Cortex of kidney (tissue), 1 donor: ENCODE measurements at places on chromosomes 5 and 9.

DNA sequence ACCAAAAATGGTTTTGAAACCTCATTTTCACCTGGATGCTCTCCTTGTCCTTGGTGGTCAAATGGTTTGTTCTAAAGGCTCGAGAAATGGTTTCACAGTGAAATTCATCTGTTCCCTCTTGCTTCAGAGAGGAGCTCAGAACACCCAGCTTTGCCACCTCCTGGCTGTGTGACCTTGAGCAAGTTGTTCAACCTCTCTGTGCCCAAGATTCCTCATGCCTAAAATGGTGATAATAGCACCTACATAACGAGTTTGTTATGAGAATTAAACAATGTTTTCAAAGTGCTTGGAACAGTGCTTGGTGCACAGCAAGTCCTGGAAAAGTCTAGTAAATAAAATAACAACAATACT lies 6.5 kb upstream of the GADD45G start:
- no peak for DNase-seq

DNA sequence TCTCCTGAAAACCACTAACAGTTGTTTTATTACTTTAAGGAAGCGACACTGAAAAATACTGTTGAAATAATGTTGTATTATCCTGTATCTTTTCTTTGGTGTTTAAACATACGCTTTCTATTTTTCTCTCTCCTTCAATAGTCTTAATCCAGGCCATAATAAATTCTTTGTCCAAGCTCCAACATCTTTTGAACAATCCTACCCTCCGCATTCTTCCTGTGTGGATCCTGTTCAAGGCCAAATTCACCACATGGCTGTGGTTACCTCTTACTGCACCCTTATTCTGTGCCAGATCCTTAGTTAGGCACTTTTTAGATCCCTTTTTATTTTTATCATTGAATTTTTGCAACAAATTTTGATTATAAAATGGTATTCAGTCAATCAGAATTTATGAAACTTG lies 1691.5 kb downstream of the MAT2B start:
- DNase-seq: no peak

DNA sequence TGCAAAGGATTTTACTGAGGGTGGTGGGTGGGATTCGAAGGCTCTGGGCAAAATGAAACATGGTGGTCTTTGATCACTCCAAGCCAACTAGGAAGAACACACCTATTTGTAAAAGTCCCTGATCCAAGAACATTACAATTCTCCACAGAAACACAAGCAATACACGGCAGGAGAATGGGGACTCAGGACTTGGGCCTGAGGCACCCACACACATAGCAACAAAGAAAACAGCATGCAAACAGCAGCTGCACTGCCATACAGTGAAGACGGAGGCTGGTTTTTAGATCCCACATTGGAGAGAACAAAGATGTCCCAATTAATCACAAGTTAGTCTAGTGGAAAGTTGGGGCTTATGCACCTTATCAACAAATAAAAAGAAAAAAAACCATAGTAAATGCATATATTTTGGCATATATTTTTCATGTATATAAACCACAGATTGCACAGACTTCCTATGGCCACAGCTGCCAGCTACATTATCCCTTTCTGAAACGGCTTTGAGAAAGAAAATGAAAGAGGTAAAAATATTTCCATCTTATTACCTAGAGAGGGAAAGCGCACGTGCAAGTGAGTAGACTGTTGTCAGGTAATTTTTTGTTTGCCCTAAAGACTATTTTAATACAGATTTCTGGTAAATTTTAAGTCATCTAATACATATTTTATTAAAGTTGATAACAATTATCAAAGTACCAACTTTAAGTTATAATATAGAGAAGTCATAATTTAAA lies 410.9 kb downstream of the BNC2 start:
- DNase-seq: no peak

GRCh38 chr9:83937861-83938455 lies 16.7 kb upstream of the KIF27 start:
- no peak for DNase-seq

DNA sequence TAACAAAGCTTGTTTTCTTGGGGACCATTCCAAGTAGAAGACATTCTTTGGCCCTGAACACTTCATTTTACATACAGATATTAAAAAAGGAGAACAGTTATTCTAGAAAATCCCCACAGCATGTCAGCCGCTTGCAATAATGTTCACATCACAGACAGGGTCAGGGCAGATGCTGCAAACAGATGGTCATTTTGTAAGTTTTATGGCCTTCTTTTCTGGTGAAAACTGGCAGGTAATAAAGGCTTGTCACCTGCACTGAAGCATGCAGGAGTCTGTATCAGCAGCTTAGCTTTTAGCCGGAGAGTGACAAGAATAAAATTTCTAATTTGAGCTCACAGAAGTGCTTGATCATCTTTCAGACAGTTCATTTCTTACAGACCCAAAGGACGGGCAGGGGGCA lies 220.9 kb upstream of the DAP start:
- DNase-seq: no peak

- DNase-seq: no peak
These were observed 80.2 kb downstream of the PJA2 start for GRCh38 chr5:109329333-109330237.

DNA sequence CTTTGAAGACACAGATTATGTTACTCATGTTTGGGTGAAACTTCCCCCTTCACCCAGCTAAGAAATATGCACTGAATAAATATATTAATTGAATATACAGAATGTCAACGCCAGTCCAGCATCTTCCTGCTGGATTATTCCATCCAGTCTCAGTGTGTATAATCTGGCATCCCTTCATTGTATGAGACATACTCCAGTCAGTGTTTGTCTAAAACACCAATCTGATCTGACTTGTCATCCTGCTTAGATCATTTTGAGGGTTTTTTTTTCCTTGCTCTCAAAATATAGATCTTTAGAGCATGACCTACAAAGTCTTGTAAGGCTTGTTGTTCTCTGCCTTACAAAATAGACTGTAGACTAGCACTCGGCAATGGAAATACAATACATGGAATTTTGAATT lies 195.1 kb downstream of the SMARCA2 start:
- no peak for DNase-seq

DNA sequence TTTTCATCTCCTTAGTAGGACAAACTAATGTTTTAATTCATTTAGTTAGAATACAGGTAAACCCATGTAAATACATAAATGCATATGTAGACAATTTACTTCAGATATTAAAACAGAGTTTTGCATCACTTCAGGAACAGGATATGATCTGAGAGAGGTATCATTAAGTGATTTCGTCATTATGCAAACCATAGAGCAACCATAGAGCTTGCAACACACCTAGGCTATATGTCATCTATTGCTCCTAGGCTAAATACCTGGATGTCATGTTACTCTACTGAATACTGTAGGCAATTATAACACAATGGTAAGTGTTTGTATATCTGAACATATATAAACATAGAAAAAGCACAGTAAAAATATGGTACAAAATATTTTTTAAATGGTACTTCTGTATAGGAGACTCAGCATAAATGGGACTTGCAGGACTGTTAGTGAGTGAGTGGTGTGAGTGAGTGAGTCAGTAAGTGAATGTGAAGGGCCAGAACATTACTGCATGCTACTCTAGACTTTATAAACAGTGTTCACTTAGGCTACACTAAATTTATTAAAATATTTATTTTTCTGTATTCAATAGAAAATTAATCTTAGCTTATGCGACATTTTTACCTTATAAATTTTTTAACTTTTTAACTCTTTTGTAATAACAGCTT lies 1377.5 kb upstream of the CDH9 start:
- DNase-seq: no peak

DNA sequence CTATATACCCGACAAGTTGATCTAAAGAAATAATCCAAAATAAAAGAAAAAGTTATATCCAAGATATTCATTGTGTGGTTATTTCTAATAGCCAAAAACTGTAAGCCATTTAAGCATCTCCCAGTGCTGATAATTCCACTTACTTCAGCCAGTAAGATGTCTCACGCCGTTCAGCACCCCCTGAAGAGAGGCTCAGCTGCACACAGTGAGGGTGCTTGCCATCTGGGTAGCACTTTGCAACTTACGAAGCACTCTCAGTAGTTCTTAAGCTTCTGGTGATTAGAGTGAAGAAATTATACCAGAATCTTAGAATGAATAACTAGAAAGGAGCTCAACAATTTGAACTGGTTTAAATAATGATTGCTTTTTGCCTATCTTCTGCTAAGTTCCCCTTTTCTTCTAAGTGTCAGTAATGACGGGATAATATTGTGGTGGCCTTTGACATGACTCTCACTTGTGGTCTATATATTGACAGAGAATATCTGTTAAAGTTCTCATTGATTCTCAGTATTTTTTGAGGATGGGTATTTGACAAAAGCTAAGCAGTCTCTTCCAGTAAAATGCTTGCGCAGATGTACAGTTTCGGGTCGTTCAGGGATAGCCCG lies 26.2 kb upstream of the LTC4S start:
- DNase-seq: no peak

GRCh38 chr5:16234598-16234997 lies 55.0 kb upstream of the MARCHF11 start:
- DNase-seq: no peak

DNA sequence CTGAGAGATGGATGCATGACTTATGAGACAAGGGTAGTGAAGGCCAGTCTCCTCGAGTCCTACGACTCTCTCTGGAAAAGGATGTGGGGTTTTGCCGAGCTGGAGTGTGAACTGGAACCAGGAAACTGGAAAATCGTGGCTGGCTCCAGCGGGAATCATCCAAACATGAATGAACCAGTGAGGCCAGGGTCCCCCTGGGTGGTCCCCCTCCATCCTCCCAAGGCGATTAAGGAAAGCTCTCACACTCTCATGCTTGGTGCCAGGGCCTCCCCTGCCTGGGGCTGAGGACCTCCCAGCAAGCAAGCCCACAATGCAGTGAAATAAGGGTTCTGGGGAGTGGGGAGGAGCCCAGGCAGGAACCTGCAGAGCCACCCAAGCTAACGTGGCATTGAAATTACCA lies 9.6 kb upstream of the AMBP start:
- DNase-seq: no peak

DNA sequence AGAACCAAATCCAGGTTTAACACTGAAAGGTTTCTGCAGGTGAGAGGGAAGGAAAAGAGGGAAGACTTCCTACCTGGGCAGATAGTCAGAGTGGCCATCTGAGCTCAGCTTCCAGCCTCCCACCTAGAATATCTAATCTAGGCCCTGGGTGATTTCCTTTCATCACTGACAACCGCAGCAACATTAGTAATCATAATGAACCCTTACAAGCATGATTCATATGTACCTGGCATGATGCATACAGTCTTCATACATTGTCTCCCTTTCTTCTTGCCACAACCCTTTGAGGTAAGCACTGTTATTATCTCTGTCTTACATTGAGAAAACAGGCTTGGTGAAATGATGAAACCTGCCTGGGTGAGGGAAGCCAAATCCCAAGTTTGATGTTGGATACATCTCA lies 13.5 kb downstream of the AFAP1L1 start:
- no peak for DNase-seq

- no peak for DNase-seq
These were observed 383.1 kb upstream of the KLF4 start for GRCh38 chr9:107872457-107873192.

DNA sequence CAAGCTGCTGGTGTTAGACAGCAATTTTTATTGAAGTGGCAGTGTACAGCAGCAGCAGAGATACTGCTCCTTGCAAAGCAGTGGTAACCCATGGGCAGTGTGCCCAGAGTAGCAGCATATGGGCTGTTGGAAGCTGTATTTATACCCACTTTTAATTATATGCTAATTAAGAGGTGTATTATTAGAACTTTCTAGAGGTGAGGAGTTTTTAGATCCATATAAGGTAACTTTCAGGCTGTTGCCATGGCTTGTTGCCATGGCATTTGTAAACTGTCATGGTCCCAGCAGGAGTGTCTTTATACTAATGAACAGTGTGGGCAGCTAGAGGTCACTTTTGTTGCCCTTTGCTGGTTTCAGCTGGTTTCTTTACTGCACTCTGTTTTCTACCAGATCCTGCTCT lies 3.7 kb upstream of the PJA2 start:
- DNase-seq: no peak

DNA sequence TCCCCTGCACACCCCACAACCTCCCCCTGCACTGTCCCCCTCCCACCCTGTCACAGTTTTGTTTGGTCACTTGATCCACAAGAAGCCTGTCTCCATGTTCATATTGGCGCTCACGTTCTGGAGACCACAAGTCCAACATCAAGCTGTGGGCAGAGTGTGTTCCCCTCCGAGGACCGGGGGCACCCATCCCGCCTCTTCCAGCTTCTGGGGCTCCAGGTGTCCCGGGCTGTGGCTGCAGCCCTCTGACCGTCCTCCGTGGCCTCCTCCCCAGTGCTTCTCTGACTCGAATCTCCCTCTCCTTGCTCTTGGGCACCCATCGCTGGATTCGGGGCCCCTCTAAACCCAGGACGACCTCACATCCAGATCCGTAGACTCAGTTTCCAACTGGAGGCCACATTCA lies 49.2 kb downstream of the PLEKHG4B start:
- no peak for DNase-seq

DNA sequence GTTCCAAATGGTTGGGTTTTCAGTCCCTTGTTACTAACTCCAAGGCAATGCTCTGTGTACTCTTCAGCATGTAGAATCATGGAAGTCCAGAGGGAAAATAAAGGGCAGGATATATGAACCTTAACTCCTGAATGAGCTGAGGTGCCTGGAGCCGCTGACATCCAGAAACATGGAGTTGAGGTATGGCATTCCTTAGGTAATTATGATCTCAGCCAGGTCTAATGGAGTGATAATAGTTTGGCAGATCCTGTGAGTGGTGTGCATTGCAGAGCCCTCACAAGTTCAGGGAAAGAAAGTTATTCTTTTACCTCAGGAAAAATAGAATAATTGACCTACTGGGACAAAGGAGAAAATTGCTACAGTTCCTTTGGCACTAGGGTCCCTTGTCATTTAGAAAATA lies 369.1 kb downstream of the ZNF608 start:
- DNase-seq: no peak

DNA sequence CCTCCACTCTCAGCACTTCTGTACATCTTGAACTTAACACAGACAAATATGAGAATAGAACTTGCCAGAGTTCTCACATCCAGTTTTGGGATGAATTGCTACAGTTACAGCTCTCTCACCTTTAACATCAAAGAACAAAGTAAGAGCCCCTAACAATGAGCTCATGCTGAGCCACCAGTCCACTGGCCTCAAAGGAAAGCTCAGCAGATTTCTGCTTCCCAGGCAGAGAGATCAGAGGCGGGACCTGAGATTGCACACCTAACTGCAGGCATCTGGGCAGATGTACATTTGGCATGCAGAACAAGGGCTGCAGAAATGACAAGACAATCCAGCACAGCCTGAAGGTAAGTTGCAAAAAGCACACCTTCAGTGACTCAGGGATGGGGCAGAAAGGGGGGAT lies 300.9 kb downstream of the MRPS30 start:
- DNase-seq: no peak

DNA sequence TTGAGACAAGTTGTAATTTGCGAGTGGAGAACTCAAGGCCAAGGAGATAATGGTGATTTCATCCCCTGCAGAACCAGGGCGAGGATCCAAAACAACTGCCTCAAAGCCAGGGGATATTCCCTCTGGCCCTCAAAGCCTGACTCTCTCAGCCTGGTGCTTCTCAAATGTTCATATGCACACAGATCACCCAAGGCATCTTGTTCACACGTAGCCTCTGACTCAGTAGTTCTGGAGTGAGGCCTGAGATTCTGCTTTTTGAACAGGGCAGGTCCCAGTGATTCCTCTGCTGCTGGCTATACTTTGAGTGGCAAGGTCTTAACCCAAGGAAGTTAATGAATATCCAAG lies 30.2 kb upstream of the WWC1 start:
- no peak for DNase-seq
